Activated T-cell treated with anti-CD3 and anti-CD28 coated beads, Interleukin-2, amount 50 U/mL, for 4 hours (primary cell): ENCODE measurements at places on chromosomes 13 and 19. TPM values are rescaled to one million over a fixed set of nuclear protein-coding genes. Genes with fewer than 3 reads are reported as not detected.

DNA sequence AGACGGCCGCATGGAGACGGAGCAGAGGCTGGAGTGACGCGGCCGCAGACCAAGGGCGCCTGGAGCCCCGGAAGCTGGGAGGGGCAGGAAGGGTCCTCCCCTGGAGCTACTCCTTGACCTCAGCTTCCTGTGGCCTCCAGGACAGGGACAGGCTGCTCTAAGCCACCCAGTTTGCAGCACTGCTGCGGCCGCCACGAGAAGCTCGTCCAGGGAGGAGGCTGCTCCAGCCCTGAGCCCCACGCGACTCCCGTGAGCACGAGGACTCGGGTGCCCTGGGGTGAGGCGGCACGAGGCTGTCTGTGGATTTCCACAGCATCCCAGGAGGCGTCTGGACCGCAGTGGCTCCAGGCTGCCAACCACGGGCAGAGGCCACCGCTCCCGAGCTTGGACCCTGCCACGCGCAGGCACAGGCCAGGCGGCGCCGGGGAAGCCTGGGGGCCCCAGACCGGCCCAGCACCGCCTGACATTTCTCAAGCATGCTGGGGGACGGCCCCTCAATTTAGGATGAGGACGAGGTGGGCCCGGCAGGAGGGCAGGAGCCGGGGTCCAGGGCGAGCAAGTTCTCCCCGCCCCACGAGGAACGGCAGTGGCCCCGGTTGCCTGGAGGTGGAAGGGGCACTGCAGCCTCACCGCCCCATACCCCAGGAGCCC lies 10.7 kb downstream of the SBNO2 start:
- DNase-seq, result no peak

DNA sequence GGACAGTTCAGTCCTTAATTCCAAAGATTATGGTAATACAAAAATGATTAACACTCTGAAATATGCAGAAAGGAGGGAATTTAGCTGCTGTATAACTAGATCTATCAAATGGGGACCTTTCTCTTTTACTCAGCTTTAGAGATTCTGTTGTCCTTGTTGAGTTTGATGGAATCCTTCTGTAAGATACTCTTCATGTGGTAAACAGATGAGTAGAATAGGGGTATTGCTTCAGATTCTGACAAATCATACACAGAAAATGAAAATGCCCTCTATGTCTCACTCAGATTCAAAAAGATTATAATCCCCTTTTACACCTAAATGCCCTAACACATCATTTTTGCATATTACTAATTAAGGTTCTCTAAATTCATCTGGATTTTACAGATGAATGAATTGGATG lies 50.7 kb downstream of the ARHGAP35 start:
- DNase-seq, result no peak

DNA sequence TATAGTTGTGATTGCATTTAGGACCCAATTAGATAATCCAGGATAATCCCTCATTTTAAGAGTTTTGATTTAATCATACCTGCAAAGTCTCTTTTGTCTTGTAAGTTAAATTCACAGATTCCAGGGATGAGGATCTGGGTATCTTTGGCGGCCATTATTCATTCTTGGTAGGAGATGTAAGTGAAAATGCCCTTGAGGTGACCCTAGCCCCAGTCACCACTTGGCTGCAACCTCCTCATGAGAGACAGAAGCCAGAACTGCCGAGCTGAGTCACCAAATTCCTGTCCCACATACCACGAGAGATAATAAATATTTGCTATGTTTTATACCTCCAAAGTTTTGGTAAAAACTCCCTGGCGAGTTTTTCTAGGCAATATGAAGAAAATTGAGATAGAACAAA lies 389.4 kb downstream of the RFC3 start:
- no peak for DNase-seq

DNA sequence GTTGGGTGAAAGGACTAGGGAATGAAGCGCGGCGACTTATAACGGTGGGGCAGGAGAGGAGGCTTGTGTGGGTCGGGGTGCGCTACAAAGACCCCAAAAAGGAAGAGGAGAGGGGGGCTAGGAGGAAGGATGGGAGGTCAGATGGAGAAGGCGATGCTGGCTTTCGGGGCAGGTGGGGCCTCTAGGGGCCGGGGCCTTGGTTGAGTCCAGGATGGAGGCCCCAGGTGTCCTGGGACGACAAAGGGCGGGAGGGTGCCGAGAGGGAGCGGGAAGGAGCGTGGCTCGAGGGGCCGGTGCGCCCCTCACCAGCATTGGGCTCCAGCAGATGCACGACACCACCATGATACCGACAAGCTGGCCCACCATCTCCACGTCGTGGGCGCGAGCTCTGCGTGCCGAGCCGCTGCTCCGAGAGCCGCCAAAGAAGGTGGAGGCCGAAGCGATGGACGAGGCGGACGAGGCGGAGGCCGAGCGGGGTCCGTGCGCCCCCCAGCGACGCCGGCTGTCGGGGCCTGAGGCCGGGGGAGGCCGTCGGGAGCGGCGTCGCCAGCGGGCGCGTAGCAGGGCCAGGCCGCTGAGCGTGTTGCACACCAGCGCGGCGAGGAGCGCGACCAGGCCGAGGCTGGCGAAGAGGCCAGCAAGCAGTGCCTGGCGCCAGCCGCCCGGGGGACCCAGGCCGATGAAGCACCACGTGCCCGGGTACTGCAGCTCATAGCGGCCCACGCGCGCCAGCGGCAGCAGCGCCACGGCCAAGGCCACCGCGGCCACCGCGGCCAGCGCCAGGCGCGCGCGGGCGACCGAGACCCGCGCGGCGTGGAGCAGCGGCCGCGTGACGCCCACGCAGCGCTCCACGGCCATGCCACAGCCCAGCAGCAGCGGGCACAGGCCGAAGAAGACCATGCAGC lies 1.8 kb downstream of the PTGER1 start:
- DNase-seq, result no peak

DNA sequence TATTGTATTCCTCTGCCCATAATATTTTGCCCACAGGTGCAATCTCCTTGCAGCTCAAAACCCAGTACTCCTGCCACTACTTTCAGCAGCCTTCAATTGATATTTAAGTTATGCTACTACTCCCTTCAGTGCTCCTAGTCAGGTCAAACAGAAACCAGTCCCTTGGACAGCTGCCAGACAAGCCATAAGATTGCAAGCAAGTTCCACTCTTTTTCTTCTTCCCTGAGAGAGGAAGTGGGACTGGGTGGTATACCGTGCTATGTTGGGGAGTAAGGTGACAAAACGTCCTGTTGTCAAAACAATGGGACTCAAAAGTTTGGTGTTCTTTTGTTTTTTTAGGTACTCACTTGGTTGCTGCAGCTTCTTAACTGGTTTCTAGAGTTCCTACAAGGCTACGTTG lies 63.1 kb upstream of the FRY start:
- no peak for DNase-seq

- no peak for DNase-seq
Observed at GRCh38 chr19:36081894-36082293, 27.2 kb downstream of the WDR62 start.

- no peak for DNase-seq
Observed at GRCh38 chr13:98327371-98328270, 150.6 kb upstream of the RNF113B start.

GRCh38 chr19:10836479-10837330 lies 693 bp upstream of the TMED1 start:
- peak; percentile 72 for DNase-seq

DNA sequence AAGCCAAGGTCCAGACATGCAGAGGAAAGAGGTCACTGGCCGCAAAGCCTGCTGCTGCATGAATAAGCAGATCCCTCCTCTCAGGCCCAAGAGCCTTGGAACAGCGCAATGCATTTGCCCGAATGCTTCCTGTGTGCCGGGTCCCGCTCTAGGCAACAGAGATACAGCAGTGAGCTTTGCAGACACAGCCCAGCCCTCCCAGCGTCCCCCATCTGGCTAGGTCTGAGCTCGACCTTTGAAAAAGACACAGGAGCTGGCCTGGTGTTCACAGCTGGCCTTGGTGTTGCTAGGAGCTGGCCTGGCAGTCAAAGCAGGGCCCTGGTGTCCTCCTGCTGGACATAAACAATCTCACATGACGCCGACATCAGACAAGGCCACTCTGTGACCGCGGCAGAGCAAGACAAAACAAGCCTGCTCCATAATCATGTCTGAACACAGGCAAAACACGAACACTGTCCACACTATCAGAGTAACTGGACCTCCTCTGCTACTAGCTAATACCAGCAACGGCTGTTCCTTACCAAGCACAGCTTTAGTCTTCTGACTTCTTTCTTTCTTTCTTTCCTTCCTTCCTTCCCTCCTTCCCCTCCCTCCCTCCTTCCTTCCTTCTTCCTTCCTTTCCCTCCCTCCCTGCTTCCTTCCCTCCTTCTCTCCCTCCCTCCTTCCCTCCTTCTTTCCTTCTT lies 5.7 kb upstream of the PEX11G start:
- DNase-seq, result no peak

DNA sequence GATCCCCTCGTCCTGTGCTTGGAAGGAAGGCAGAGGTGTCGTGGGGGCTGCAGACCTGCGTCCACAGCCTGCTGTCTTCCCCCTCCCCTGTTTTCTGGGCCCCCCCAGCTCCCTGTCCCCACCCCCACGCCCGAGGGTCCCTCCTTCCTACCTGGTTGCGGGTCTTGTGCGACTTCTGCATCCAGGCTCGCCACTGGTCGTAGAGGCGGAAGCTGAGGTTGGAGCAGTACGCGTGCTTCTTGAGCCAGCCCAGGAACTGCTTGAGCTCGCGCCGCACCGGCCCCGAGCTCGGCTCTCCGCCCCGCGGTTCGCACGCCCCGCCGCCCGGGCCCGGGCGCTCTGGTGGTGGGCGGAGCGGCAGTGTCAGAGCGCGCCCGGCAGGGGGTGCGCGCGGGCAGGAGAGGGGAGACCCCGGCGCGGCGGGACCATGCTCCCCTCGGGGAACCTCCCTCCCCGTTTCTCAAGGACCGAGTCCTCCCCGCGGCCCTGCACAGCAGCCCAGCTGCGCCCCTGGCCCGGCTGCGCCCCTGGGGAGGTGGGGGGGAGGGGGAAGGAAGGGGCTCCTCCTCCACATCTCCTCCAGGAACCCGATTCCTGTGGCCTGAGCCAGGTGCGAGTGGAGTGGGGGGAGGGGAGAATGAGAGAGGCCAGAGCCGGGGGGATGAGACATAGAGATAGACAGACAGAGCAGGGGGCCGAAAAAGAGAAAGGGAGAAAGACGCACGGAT lies 5.7 kb downstream of the REX1BD start:
- peak; percentile 75 for DNase-seq

GRCh38 chr13:28626266-28626665 lies 32.7 kb upstream of the POMP start:
- DNase-seq, result no peak

DNA sequence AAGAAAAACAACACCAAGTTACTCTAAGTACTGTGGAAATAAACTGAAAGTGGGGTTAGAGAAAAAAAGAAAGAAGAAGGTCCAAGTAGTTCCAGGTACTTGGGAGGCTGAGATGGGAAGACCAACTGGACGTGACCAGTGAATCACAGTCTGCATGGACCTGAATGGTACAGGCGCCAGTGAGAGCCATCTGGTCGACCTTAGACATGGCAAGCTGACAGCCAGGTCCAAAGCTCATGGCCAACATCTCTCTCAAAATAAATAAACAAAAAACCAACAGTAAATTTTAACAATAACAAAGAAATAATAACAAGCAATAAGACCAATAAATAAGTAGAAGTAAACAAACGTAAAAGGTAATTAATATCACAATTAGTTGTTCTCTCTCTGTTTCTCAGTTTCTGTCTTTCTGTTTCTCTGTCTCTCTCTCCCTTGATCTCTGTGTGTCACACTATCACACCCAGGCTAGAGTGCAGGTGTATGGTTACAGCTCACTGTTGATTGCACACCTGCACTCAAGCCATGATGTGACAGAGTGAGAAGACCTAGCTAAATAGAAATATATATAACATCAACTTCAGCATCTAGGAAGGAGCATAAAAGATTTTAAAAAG lies 31.6 kb upstream of the ZNF724 start:
- no peak for DNase-seq

GRCh38 chr19:16678498-16678897 lies 17.6 kb downstream of the TMEM38A start:
- DNase-seq, result no peak

DNA sequence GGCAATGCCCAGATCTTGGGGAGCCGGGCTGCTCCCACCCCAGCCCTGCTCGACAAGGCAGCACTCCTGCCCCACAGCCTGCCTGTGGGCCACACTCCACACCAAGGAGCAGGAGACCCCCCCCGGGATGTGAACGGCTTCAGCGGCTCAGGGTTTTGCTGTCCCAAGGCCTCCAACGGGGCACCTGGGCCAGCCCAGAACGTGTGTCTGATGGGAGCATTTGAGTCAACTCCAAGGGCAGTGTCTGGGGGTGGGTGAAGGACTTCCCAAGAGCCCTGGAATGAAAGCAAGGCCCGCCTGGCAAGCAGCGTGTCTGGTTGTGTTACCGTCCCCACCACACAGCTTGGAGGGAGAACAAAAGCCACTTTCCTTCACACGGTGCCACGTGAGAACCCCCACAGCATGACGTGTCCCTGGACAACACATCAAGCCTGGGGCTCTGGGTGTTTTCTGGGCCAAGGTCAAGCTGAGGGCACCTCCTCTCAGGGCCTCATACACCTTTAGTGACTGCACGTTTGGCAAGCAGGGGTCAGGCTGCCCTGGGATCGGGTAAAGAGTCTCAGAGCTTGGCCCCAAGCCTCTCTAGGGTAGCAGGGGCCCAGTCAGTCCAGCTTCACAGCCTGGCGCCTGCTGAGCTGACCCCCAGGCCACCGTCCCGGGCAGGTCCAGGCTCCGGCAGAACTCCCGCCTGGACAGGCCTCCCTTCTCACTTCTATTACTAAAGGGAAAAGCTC lies 6.0 kb downstream of the C13orf46 start:
- DNase-seq, result no peak

- no peak for DNase-seq
Observed at GRCh38 chr13:59409634-59410200, 754.0 kb downstream of the DIAPH3 start.

DNA sequence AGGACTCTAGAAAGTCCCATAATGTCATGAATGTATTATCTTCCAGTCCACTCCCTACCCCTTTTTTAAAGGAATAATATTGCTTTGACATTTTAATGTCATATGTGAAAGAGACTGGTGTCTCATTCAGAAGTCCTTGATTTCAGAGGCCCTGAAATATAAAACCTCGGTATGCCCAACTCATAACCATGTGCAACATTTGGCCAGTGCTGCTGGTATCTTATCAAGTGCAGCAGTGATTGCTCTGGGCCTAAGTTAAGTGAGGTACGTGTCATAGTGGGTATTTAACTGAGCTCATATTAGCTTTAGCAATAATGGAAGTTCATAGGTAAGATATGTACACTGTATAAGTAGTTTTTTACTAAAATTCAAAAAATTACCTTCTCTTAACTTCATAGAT lies 14.7 kb downstream of the TEX30 start:
- no peak for DNase-seq

GRCh38 chr13:23146006-23146405 lies 34.8 kb upstream of the SGCG start:
- no peak for DNase-seq

GRCh38 chr19:31152906-31153305 lies 196.3 kb downstream of the TSHZ3 start:
- DNase-seq, result no peak

Gene ZNF525
- total RNA-seq, result 14.9 TPM

Gene KLK12
- not detected for total RNA-seq

Gene EHD2
- total RNA-seq, result 0.43 TPM

Gene PLPP2
- total RNA-seq, result 0.63 TPM

Gene ZNF486
- total RNA-seq, result 5.2 TPM

Gene TNNI3
- total RNA-seq, result not detected

Gene FFAR1
- not detected for total RNA-seq

Gene FBXO46
- total RNA-seq, result 29.5 TPM

Gene TSHZ3
- total RNA-seq, result 0.95 TPM

Gene FAM124A
- 0.21 TPM for total RNA-seq
